COLO829 (cell line): ENCODE measurements at places on chromosomes 7 and 10.

GRCh38 chr10:117320050-117320665, 55.1 kb downstream of the PDZD8 start:
- peak; percentile 6 for DNase-seq

- DNase-seq: peak; percentile 71
Measured at GRCh38 chr7:3300651-3301448, at the start of gene SDK1. Gene SDK1, plus strand, starts transcription at chr7:3301252. Its CDS starts 335 bp downstream, at chr7:3301587.

GRCh38 chr10:30828164-30828563, 198.6 kb upstream of the LYZL2 start:
- DNase-seq: no peak

DNA sequence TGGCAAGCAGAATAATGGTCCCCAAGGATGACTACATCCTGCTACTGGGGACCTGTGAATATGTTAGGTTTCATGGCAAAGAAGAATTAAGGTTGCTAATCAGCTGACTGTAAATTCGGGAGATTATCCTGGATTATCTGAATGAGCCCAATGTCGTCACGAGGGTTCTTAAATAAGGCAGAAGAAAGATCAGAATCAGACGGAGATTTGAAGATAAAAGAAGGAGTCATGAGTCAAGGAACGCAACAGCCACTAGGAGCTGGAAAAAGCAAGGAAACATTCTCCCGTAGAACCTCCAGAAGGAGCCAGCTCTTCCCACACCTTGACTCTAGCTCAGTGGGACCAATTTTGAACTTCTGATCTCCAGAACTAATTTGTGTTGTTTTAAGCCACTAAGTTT, 82.9 kb upstream of the APBB1IP start:
- no peak for DNase-seq

GRCh38 chr7:35241436-35241835, 12.5 kb downstream of the TBX20 start:
- no peak for DNase-seq

DNA sequence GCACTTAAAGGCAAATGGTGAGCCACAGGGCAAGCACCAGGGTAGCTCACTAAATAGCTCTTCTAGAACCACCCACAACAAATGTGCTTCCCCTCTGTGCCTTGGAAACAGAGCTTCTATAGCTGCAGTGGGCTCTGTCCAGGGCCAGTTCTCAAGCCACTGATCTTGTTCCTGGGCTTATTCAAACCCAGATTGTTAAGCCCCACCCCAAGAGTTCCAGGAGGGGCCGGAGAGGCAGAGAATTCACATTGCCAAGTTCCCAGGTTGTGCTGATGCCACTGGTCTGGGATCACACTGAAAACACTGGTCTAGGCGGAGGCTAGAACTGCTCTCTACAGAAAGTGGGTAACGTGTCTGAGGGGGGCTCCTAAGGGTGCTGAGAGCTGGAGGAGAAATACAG, 15.4 kb upstream of the KDM7A start:
- no peak for DNase-seq

- DNase-seq: no peak
Measured at GRCh38 chr7:134474828-134475227, 15.9 kb upstream of the AKR1B1 start.

DNA sequence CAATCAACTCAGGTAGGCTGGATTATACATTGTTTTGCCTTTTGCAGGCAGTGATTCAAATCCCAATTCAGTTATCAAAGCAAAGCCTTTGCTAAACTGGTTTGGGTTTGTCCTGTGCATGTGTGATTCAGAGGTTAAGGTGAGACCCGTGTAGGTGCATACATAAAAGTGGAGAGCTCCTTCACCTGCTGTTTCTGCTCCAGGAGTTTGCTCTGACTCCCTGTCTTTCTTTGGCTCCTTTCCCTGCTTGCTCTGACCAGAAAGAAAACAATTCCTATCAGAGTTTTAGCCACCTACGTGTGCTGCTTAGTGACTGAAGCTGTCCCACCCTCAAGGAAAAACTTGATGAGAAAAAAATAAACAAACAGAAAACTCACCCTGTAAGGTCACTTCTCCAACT, 101.1 kb downstream of the TPST1 start:
- no peak for DNase-seq

DNA sequence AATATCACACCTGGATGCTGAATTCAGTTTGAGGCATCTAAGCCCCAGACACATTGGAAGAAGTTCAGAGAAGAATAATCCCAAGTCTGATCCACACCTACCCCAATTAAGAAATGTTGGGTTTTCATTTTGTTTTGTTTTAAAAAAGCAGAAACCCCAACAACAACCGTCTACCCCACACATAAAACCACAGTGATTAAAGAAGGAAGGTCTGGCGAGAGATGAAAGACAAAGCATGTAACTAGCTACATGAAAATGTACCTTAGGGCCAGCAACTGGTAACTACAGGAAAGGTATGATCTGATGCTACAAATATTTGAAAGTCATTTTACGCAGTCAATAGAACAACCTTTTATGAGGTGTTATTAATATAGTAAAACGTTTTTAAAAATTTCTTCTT, 1112.3 kb downstream of the GATA3 start:
- DNase-seq: no peak

GRCh38 chr7:85655252-85655651, 468.4 kb upstream of the SEMA3D start:
- DNase-seq: no peak
